SK-N-SH (cell line): ENCODE measurements at places on chromosomes 11 and 22. TPM values are rescaled to one million over a fixed set of nuclear protein-coding genes. Genes with fewer than 3 reads are reported as not detected.

GRCh38 chr11:44138980-44139379 lies 43.5 kb downstream of the EXT2 start:
- no peak for DNase-seq

C11orf65 gene
- 0.07 and 0.29 TPM in 2 replicates for polyA plus RNA-seq

DNA sequence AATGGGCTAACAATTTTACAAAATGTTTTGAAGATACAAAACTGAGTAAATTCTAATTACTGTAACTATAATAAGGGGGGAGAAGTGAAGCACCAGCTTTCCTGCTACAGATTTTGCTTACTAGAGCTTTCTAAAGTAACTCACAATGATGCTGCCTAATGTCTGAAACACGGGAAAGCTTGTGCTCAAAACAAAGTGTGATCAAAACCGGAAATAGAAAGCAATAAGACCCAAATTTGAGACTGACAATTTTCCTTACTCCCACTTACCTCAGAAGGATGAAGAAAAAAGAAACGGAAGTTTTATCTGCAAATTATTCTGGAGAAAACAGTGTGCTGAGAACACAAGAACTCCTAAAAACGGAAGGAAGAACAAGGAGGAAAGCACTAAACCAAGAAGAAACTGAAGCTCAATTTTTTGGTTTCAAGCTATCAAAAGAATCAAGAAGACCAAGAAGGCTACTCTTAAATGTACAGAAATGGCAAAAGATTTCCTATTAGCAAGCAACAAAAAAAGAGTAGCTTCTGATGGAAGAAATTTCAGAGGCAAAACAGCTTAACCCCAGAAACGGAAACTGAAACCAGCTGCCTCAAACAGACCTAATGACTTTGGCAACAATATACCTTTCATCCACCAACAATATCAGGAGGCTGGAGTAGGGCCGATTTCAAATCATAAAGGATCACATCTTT lies 33.4 kb downstream of the AMBRA1 start:
- DNase-seq = no peak

DNA sequence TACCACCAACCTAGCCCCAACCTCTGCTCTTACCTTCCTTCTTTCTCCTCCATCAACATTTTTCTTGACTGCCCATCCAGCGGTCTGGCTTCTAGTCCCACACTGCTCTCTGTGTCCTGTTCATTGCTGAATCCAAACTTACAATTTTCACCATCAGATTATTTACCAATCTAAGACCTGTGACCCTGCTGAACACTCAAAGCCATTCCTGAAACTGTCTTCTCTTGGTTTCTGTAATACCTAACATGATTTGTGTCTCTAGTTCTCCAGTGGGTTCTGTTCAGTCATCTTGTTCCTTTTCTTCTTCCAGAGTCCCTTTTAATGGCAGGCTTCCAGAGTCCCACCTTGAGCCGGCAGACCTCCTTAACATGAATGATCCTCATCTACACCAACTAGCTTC lies 24.1 kb downstream of the RRAS2 start:
- DNase-seq = no peak

- no peak for DNase-seq
Observed at GRCh38 chr11:83520849-83521248, 234.7 kb upstream of the CCDC90B start.

GRCh38 chr11:131460931-131461330 lies 90.5 kb downstream of the NTM start:
- no peak for DNase-seq

UBE4A gene
- polyA plus RNA-seq = 7.7 and 9.3 TPM in 2 replicates

MOV10L1 gene
- 2.1 and 3.0 TPM in 2 replicates for polyA plus RNA-seq

ADAMTS15 gene
- polyA plus RNA-seq = 0.96 and 1.1 TPM in 2 replicates

MS4A3 gene
- not detected in 2 replicates for polyA plus RNA-seq

- no peak for DNase-seq
Observed at GRCh38 chr22:48106215-48106614, 1343.8 kb downstream of the TBC1D22A start.

FAM111B gene
- 0.94 and 1.0 TPM in 2 replicates for polyA plus RNA-seq

PDGFD gene
- polyA plus RNA-seq = 4.8 and 7.0 TPM in 2 replicates

GRCh38 chr22:40819599-40820140 lies 524 bp upstream of the SLC25A17 start:
- peak; percentile 8 for DNase-seq

- no peak for DNase-seq
Observed at GRCh38 chr11:128809128-128809527, 58.0 kb downstream of the KCNJ1 start.

- DNase-seq = no peak
Observed at GRCh38 chr22:23154461-23154860, 9.2 kb downstream of the RAB36 start.

GRCh38 chr11:12141283-12141682 lies 30.9 kb downstream of the MICAL2 start:
- no peak for DNase-seq

SCGB2A2 gene
- polyA plus RNA-seq = not detected in 2 replicates

DNA sequence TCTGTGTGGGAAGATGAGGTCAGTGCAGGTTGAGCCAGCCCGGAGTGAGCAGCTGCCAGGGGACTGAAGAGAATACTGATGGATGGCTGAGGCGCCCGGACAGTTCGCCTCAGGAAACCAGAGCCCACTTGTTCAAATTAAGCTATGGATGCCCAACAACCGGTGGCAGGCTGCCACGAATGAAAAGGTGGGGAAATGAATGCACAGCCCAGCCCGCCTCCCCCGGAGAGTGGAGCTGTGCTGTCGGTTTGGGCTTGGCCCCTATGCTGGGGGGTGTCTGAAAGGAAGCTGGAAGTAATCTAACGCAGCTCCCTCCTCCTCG lies 21.9 kb downstream of the HSPA8 start:
- peak; percentile 78 for DNase-seq

PLAAT4 gene
- 4.6 and 5.6 TPM in 2 replicates for polyA plus RNA-seq

CRYBB2 gene
- polyA plus RNA-seq = 0.69 and 0.70 TPM in 2 replicates

DNA sequence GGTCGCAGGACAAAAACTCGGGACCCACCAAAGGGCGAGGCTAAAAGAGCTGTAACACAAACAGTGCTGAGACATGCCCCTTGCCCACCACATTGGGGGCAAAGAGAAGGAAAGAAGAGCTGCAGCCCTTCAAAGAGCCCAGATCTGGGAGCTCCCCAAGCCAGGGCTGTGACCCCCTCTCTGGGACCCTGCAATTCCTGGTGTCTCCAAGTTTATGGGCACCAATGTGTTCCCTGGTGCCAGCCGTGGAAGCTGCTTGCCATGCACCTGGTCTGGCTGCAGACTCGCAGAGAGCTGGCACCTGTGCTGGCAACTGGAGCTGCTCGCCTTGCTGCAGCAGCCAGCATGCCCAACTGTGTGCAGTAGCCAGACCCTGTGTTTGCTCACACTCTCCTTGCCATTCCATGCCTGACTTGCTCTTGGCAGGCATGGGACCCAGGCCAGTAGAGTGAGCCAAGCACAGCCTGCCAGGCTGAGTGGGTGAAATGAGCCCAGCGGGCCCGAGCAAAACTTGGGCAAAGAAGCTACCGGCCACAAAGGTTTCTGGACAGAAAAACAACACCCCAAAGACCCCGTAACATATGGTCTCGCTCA lies 16.0 kb downstream of the RRP8 start:
- no peak for DNase-seq

- no peak for DNase-seq
Observed at GRCh38 chr11:63244862-63245261, 1.5 kb upstream of the SLC22A25 start.

GRCh38 chr22:49934160-49934890 lies 15.9 kb downstream of the CRELD2 start:
- peak; percentile 44 for DNase-seq

ADM2 gene
- polyA plus RNA-seq = 0.49 and 0.61 TPM in 2 replicates

GRCh38 chr11:69892237-69892985 lies 73.2 kb upstream of the FGF3 start:
- DNase-seq = peak; percentile 73

DNA sequence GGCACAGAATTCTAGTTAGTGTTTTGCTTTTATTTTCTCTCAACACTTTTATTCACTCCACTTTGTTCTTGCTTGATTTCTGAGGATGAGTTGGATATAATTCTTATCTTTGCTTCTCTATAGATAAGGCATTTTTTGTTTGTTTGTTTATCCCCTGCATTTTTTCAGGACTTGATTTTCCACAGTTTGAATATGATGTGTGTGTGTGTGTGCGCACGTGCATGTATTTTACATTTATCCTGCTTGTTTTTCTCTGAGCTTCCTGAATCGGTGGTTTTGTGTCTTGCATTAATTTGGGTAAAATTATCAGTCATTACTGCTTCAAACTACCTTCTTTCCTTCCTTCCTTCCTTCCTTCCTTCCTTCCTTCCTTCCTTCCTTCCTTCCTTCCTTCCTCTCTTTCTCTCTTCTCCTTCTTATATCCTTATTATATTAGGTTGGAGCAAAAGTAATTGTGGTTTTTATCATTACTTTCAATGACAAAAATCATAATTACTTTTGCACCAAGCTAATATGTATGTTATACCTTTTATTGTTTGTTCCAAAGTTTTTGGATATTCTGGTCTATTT lies 679.9 kb upstream of the RAG2 start:
- DNase-seq = no peak

TMEM191B gene
- 2.4 and 3.7 TPM in 2 replicates for polyA plus RNA-seq

LYVE1 gene
- not detected in 2 replicates for polyA plus RNA-seq

DNA sequence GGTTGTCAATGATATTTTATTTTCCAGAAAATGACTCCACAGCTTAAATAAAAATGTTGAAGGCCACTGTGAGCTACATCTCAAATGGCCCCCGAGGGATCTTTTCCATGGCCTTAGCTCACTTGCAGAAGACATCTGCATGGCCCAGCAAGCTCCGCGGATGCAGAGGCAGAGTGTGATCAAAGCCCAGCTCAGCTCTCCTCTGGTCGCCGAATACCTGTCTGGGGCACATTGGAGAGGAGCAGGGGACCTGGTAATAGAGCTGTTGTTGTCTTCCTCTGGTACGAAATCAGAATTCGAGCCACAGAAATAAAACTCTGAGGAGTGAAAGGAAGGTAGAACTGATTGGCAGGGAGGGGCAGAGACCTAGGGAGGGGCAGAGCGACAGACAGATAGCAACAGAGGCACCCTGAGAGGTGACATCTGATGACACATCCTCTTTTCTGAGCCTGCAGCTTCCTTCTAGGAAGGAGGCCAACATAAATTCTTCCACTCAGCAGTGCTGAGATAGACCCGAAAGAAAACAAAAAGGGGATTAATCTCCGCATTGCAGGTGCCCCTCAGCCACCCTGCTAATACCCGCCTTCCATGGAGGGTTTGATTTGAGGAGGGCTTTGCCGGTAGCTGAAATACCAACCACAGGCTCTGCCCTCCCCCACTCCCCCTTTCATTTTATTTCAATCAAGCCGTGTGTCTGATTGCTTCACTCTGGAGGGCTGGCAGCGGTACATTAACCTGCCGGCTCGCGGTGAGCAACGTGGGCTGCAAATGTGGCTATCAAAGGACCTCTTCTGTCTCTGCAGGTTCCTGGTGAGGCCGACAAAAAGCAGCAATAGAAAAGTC lies 759.4 kb downstream of the OPCML start:
- no peak for DNase-seq

GRCh38 chr22:43256976-43257545 lies 70.1 kb upstream of the TTLL12 start:
- peak; percentile 57 for DNase-seq

SOX10 gene
- polyA plus RNA-seq = not detected in 2 replicates

- DNase-seq = no peak
Observed at GRCh38 chr22:25125693-25126357, 73.8 kb upstream of the CRYBB3 start.

DNA sequence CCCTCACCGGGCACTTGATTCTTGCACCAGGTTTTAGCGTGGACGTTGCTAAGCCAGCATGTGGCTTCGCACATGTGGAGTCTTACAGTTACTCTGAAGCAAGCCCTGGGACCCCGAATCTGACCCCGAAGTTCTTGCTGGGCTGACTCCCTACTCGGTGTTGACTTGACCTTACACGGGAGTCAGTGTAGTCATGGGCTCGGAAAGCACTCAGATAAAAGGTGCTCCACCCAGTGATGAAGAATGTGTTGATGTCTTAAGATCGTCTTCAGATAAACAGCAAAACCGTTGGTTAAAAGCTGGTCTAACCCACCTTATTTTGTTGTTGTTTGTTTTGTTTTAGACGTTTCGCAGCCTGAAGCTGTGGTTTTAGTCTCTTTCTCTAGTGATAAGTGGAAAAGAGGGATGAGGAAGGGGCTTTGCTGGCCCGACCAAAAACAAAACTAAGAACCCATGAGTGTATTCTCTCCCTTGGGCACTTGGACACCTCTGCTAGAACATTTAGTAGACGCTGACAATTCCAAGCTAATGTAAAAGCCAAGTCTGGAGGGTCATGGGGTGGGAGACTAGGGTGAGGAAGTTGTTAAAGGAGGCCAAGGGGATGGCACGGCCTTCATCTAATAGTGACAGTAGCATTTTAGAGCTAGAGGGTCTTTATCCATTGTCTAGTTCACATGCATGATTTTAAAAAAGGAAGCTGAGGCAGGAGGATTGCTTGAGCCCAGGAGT lies 69.9 kb downstream of the BCR start:
- DNase-seq = no peak

DNA sequence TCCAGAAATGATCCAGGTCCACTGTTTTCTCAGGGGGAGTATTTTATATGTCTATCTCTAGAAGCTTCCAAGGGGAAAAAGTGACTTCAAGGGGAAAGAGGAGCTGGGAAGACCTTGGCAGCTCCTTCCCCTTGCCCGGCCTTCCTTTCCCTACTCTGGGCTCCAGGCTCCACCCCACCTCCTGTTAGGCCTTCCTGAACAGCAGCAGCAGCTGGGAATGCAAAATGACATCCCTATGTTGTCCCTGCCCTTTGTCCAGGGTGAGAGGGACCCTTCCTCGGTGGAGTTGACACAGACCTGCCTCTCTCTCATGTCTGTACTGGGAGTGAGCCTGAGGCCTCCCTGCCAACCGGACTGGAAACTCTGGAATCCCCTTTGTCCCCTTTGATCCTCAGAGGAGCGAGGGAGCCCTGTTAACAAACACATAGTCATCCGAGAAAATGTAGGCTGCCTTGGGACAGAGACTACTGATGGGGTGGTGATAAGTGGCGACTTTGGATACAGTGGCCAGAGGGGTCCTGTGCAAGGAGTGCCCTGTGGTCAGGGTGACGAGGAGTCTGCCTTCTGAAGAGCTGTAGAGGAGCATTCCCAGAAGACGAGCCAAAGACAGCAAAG lies 9.0 kb upstream of the MALAT1 start:
- no peak for DNase-seq

DNA sequence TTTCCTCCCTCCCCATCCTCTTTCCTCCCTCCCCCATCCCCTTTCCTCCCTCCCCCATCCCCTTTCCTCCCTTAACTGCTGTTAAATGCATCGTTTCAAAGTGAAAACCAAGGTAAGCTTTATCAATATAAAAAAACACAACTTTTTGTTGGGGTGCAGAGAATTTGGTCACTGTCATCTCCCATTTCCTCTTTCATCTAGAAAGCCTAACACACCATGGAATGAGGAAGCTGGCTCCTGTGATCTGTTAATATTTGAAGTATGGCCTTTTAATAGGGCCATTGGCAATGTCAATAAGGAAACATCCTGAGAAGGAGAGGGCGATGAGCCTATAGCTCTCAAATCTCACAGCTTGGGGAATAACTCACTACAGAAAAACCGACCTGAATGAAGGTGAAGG lies 7.0 kb downstream of the EXPH5 start:
- DNase-seq = no peak

DNA sequence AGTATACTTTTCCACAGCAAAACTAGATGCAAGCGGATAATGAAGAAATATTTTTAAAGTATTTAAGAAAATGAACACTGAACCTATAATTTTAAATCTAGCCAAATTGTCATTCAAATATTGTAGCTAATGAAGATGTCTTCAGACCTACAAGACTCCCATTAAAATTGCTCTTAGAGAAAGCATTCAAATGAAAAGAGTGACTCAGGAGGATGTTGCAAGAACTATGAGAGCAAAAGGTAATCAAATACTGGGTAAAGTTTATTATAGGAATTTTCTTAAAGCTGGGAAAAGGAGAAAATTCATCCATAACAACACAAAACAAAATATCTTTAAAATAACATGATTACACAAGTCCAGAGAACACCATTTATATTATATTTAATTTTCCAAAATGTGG lies 5.4 kb upstream of the POU2AF1 start:
- no peak for DNase-seq
